ENCODE measurements at places on chromosomes 1 and 21.

GRCh38 chr1:88552226-88552625 is 131.8 kb upstream of the PKN2 start:
- no peak overlapping the region for H3K4me3 ChIP-seq
- DNase-seq, result no peak
- H3K36me3 ChIP-seq, result no peaks in the 10 kb centered on the region
- no peaks in the 10 kb centered on the region for H3K4me1 ChIP-seq

- no peaks in the 10 kb centered on the region for H3K27me3 ChIP-seq
- H3K36me3 ChIP-seq, result peaks cover 7% of the 10 kb centered on the region
- DNase-seq, result no peak
- peak overlapping the region; percentile 100 for H3K27ac ChIP-seq
- peaks cover 18% of the 10 kb centered on the region for H3K4me1 ChIP-seq
- peak overlapping the region; percentile 44 for H3K4me3 ChIP-seq
Measured at GRCh38 chr1:244971552-244972216, 107.3 kb upstream of the HNRNPU start.

GRCh38 chr21:14825514-14825974 is 239.3 kb downstream of the NRIP1 start:
- H3K36me3 ChIP-seq, result no peaks in the 10 kb centered on the region
- DNase-seq, result no peak
- no peak overlapping the region for H3K4me3 ChIP-seq
- no peaks in the 10 kb centered on the region for H3K4me1 ChIP-seq

DNA sequence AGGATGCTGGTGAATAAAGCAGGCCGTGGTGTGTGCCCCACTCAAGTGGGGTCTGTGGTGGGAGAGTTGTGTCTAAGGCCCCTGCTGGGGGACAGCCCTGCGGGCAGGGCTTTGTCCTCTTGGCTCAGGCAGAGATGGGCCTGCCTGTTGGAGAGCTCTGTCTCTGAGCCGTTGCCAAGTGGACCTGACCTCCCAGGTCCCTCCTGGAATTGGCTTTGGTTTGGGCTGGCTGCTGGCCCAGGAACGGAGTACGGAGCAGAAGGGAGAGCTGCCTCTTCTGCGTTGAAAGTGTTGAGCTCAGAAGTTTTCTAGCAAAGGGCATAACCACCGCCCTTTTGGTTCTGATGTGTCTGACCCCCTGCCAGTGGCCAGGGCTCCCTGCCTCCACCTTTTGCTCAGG is 153.9 kb downstream of the PEX14 start:
- no peaks in the 10 kb centered on the region for H3K27me3 ChIP-seq
- peaks cover 11% of the 10 kb centered on the region for H3K4me1 ChIP-seq
- no peak overlapping the region for H3K4me3 ChIP-seq
- peak; percentile 81 for DNase-seq
- H3K27ac ChIP-seq, result no peak overlapping the region

DNA sequence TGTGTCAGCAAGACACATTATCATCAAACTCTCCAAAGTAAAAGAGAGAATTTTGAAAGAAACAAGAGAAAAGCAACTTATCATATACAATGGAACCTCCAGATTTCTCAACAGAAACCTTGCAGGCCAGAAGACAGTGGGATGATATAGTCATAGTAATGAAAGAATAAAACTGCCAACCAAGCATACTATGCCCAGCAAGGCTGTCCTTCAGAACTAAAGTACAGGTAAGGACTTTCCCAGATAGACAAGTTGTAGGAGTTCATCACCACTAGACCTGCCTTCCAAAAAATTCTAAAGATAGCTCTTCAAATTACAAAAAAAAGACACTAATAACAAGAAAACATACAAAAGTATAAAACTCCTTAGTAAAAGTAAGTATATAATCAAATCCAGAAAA is 33.2 kb upstream of the FOXD3 start:
- no peak for DNase-seq
- H3K27me3 ChIP-seq, result no peaks in the 10 kb centered on the region
- H3K4me3 ChIP-seq, result no peak overlapping the region
- H3K36me3 ChIP-seq, result no peaks in the 10 kb centered on the region

GRCh38 chr1:243734308-243734695 is 115.7 kb downstream of the AKT3 start:
- no peak overlapping the region for H3K4me3 ChIP-seq
- H3K36me3 ChIP-seq, result no peaks in the 10 kb centered on the region
- peaks cover 5% of the 10 kb centered on the region for H3K4me1 ChIP-seq
- DNase-seq, result no peak
- no peak overlapping the region for H3K27ac ChIP-seq
- no peaks in the 10 kb centered on the region for H3K27me3 ChIP-seq

DNA sequence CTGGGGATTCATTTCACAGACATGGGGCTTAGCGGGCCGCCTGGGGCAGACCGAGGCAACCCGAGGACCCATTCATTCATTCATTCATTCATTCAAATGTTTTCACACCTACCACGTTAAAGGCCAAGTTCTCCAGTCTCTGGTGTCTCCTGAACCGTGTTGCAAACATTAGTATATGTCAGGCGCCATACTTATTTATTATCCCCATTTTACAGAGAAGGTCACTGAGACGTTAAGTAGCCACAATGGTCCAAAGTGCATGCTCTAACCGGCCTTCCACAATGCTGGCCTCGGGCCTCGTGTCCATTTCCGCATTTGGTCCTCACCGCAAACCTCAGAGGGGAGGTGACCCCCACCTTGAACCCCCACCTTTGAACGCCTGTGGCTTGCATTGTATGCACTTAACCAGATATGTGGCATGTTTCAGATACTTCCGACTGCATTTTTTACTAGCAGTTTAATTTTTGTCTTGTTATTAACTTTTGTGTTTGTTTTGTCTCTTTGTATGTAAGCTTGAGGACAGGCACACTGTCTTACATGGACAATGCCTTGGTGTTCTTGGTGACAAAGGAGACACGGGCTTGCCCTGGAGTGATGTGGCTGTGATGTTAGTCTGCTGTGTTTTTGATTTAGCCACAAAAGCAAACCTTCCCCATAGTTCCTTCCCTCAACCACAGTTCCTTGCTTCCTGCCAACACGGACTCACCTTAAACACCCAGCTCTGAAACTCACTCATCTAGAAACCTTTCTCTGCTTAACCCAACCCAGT is 1.2 kb upstream of the IFFO2 start:
- peaks cover 38% of the 10 kb centered on the region for H3K4me1 ChIP-seq
- no peak for DNase-seq
- no peak overlapping the region for H3K27ac ChIP-seq
- peak overlapping the region; percentile 90 for H3K4me3 ChIP-seq
- H3K27me3 ChIP-seq, result no peaks in the 10 kb centered on the region
- no peaks in the 10 kb centered on the region for H3K36me3 ChIP-seq

DNA sequence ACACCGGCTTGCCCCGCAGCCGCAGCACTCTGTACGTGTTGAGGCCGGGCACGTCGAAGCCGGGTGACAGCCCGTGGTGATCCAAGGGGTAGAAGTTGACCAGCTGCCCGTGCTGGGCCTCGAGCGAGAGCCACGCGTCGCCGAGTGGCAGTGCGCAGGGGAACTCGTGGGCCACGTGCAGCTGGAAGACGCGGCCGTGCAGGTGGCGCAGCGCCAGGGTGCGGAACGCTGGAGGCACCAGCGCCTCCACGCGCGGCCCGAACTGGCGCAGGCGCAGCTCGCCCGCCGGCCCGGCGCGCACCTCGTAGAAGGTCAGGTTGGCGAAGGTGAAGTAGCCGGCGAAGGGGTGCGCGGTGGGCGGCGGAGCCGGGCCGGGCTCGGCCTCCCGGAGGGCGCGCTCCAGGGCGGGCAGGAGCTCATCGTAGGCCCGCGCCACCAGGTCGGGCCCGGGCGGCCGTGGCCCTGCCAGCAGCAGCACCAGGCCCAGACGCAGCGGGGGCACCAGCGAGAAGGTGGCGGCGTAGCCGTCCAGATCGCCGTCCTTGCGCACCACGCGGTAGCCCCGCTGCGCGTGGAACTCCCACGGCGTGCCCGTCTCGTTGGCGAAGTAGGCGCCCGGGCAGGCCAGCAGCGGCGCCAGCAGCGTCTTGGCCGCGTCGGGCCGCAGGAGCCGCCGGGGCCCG is 19.5 kb downstream of the LACTBL1 start:
- H3K4me3 ChIP-seq, result peak overlapping the region; percentile 13
- H3K27ac ChIP-seq, result no peak overlapping the region
- H3K4me1 ChIP-seq, result no peaks in the 10 kb centered on the region
- no peaks in the 10 kb centered on the region for H3K36me3 ChIP-seq
